ENCODE measurements at places on chromosomes 16 and 17.

GRCh38 chr17:3678095-3678820 lies 9.6 kb downstream of the EMC6 start:
- DNase-seq: no peak

DNA sequence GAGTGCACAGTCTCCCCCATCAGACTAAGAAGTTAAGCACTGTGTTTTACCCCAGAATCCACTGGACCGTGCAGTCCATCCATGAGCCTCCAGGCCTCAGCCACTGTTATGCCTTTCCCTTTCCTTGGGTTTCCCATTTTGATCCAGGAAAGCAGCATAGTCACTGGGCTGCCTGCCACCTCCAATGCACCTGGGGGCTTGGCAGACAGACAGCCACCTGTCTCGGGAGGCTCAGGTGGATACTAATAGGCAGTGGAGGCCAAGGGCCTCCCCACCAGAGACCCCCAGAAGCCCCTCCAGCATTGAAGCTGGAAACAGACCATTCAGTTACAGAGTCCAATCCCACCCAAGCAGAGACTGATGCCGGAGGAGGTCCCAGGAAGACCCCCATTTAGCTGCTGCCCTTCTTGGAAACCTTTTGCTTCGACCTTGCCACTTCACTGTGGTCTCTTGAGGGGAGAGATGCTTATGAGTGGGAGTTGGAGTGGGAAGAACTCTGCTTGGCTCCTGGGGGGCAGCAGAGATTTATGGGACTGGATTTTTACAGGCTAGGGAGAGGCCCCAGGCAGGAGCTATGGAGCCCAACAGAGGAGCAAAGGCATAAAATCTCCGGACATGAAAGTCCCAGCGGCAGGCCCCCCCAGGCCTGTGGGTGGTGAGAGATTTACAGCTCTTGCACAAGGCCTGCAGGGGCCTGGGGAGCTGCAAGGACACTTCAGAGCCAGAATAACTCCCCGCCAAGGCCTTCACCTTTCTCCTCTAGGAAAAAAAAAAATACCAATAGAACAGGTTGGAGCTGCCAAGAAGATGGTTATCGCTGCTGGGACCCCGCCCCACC lies 12.2 kb upstream of the SP2 start:
- peak; percentile 41 for DNase-seq

DNA sequence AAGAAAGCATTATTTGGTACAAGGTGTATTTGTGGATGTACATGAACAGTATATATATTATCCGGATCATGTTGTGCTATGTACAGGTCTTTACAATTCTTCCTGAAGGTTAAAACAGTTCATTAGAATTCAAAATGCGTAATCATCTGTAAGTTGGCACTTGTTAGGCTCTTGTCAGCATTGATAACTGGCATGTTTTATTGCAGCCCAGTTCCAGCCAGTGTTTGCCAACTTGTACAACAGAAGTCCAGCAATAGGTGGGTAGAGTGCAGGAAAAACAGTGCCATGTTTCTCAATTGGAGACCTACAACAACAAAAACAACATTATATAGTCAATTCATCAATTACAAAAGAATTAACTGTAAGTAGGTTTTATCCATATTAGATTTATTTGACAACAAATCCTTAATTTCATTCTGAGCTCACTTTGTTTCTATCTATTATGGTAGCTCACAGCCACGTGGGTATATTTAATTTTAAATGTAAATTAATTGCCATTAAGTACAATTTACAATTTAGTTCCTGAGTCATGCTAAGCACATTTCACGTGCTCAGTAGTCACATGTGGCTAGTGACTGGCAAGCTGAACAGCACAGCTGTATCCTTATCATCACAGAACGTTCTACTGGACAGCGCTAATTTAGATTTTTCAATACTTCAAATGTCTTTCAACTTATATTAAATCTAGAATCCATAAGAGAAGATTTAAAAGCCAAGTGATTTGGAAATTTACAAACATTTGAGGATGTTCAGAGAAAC lies 8.6 kb upstream of the ANKFY1 start:
- no peak for DNase-seq

DNA sequence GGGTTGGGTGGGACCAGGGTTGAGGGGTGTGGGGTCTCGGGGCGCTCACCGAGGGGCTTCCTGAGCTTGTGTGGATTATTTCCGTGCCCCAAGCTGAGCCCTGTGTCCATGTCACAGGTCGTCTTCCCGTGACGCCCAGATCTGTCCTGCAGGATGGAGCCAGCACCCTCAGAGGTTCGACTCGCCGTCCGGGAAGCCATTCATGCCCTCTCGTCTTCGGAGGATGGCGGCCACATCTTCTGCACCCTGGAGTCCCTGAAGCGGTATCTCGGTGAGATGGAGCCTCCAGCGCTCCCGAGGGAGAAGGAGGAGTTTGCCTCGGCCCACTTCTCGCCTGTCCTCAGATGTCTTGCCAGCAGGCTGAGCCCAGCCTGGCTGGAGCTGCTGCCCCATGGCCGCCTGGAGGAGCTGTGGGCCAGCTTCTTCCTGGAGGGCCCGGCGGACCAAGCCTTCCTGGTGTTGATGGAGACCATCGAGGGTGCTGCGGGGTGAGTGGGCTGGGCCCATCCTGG lies 1.0 kb downstream of the TELO2 start:
- no peak for DNase-seq

GRCh38 chr17:47663912-47664623 lies 14.3 kb downstream of the KPNB1 start:
- peak; percentile 35 for DNase-seq

DNA sequence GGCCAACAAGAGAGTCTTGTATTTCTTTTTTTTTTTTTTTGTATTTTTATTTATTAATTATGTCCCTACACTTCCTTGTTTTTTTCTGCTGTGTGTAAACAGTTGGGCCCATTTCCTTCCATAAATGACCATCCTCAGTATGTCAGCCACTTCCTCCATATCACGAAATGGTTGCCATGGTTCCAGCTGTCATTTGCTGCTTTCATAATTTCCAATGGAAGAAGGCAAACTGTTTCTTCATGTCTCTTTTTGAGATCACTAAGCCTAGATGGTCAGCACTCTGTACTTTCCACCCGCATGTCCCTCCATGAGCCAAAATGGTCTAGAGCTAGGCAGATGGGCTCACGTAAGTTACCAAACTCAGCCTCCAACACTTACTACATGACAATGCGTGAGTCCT lies 133.5 kb upstream of the FOXF1 start:
- DNase-seq: no peak

DNA sequence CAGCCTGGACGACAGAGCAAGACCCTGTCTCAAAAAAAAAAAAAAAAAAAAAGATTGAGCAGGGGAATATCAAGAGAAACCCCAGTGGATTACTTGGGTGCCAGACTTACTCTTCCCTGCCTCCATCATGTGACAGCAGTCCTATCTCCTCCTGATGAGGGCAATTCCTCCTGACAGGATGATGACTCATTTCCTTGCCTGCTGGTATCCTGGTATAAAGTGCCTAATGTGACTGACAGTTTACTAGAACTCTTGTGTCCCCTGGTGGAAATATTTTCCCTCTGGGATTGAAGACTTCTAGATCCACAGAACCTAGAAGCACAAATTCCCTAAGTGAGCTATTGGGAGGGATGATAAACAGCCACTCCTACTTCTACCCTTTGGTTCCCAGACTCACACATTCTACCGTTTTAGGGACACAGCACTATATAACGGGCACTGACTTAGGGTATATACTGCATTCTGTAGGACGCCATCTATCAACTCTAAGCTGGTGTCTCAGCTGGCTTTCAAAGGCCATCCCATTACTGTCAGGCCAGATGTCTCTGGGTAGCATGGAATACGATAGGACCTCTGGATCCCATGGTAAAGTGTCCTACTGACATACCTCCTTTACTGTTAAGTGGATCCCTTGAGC lies 114.6 kb upstream of the MED13 start:
- no peak for DNase-seq

DNA sequence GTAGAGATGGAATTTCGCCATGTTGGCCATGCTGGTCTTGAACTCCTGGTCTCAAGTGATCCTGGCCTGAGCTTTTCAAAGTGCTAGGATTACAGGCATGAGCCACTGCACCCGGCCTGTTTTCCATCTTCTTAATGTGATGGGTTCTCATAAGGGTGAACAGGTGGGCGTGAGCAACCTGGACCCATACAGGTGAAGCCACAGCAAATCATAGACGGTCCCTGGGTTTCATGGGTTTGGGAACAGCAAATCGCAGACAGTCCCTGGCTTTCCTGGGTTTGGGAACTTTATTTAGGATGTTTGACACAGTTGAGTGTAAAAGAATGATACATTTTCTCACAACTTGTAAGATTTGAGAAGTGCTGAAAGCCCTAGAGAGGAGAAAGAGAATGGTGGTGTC lies 12.9 kb upstream of the MEIOB start:
- no peak for DNase-seq

All from uterus (tissue), 4 donors.